ENCODE measurements at places on chromosomes 12 and 14.

DNA sequence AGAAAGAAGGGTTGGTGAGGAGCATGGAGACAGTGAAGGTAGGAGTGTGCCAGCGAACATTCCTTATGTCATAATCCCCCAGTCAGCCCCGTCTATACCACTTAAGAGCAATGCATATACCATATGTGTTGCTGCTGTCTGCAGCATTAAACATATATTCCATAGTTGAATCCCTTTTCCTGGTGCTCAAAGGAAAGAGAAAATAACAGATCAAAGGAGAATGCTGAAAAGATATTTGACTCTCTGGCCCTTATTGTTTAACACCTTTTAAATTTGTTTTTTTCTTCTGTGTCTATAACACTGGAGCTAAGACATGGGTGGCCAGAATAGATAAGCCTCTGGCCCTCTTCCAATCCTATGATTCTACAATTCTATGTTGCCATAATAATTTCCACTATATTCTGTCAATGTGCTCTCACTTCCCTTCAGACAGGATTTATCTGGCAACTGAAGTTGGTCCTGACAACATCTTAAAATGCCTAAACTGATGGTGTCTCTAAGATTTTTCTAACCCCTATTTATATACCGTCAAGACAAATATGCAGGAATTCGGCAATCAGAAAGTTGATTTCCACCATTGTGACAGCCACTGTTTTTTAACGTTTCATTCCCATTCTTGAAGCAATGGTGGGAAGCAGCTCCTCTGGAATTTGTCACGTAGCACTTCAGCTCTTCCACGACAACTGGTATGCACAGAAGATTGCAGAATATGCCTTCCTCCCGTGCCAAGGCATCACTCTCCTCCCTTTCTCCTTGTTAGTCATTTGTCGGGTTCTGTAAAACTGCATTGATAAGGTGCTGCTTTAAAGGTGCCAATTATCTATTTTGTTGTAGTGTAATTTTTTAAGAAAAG is 204.7 kb downstream of the BCAT1 start:
- no peak for DNase-seq

GRCh38 chr12:45122768-45123380 is 72.0 kb upstream of the DBX2 start:
- DNase-seq = no peak

DNA sequence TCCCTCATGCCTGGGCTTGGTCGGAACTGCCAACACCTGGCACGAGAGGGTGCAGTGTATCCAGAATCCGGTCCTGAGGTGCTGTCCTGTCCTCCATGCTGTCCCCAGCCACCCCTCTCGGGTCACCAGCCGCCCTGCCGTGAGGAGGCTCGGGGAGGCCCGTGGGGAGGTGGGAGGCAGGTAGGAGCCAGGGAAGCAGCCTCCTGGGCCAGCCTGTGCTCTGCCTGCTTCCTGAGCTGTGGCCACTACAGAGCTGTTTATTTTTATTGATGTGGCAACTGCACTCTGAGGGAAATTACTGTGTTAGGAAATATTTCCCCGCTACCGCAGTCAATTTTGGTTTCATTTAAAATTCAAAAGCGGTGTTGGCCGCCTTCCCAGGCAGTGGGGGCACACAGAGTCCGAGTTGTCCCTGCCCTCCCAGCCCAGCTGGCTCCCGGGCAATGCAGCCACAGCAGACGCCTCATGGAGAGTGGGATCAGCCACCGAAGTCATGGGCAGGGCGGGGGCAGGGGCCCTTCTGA is 18.3 kb downstream of the NOC4L start:
- DNase-seq = no peak

DNA sequence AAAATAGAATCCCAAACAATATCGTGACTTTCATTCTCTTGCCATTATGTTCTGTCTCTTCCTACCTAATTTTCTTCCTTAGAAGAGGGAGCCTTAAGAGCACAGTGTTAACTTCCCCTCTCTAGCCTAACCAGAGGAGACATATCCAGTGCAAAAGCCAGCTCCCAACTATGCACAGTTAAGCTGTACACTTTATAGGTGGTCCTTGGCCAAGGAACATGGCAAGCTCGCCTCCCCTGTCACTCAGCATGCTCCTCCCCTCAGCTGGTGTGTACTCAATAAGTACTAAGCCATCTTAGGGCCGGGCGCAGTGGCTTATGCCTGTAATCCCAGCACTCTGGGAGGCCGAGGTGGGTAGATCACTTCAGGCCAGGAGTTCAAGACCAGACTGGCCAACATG is 255.1 kb upstream of the TMPO start:
- DNase-seq = no peak

GRCh38 chr14:95157327-95158189 is at the start of gene DICER1:
Gene DICER1, minus strand, starts transcription at chr14:95157529. Its CDS starts 24,071 bp downstream, at chr14:95133458.
- peak; percentile 87 for DNase-seq

DNA sequence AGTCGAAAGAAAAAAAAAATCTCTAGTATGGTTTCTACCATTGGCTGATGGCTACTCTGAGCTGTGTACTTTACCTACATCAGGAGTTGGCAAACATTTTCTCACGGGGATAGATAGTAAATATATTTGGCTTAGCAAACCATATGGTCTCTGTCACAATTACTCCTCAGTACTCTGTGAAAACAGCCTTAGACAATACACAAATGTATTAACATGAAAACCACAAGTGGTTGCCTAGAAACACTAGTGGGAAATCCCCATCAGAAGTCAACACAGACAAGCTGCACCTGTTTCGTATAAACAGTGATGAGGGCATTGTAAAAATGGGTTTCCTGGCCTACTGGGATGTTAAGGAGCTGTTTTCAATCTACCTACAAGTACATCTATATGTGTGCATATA is 84.6 kb upstream of the NAV3 start:
- no peak for DNase-seq

DNA sequence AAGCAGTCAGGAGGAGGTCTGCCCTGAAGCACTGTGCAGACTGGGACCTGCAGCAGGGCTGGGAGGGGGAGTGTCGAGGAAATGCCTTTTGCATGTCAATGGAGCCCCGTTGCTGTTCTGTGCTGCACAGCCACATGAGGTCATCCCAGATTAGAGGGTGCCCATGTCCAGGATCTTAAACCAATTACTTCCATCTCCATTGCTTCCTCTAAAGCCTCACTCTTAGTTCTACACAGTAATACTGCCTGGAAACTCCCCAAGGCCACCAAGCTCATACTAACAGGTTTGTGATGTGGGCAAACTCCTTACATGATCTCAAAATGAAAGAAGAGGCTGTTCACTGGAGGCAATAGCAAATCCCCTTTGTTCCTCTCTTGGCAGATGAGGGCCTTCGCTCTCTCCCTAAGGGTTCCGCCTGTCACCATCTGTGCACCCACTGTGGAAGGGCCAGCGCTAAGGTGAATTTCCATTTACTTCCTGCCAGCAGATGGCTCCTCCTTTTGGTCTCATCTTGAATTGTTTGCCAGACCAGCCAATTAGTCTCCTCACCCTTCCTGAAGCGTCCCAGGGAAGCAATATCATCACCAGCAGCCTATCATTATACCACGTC is 35.4 kb upstream of the LTA4H start:
- no peak for DNase-seq

- no peak for DNase-seq
Observed at GRCh38 chr14:39452680-39453079, 20.4 kb upstream of the FBXO33 start.

GRCh38 chr12:57771236-57771872 is 551 bp downstream of the METTL1 start:
- peak; percentile 86 for DNase-seq

Measured in stimulated activated CD4-positive, alpha-beta T cell treated with anti-CD3 and anti-CD28 coated beads, Interleukin-1b, Interleukin-23, amount 100 ng/mL, for 24 hours (primary cell).